Tibial nerve (tissue), 4 donors: ENCODE measurements at places on chromosomes 3 and 15. TPM values are rescaled to one million over a fixed set of nuclear protein-coding genes. Genes with fewer than 3 reads are reported as not detected.

The GOLGA8J gene
- not detected for total RNA-seq

The STRIT1 gene
- not detected for total RNA-seq

- H3K27ac ChIP-seq = no peak overlapping the region
- no peak overlapping the region for H3K4me3 ChIP-seq
- no peaks in the 10 kb centered on the region for H3K36me3 ChIP-seq
These were observed 18.0 kb downstream of the APOD start for GRCh38 chr3:195565716-195566115.

GRCh38 chr15:65426216-65426853, 3.6 kb upstream of the IGDCC4 start:
- H3K27ac ChIP-seq = no peak overlapping the region
- no peaks in the 10 kb centered on the region for H3K36me3 ChIP-seq
- no peak overlapping the region for H3K4me3 ChIP-seq
